SK-MEL-5 (cell line): ENCODE measurements at places on chromosomes 1 and 21.
A peak's percentile ranks its signal among the peaks of the same experiment; 100 is the strongest.

DNA sequence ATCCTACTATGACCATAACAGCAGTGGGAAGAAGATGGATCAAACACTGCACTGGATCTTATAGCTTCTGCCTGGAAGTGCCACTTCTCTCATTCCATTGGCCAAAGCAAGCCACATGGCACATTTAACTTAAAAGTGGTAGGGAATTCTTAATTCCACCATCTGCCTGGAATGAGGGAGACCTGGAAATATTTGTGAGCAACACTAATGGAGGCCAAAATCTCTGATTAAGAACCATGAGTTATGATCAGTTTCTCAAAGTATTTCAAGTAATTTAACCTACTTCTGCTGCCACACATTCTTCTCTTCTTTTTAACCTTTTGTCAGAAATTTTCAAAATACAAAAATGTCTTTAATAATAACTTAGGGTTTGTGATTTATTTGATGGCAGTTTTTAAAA is 154.0 kb upstream of the C1orf87 start:
- no peak for DNase-seq

- DNase-seq, result no peak
Observed at GRCh38 chr1:90826834-90827233, 109.7 kb upstream of the BARHL2 start.

GRCh38 chr1:93499533-93499932 is 51.6 kb downstream of the FNBP1L start:
- DNase-seq, result no peak

GRCh38 chr1:83918688-83919285 is 80.1 kb downstream of the TTLL7 start:
- DNase-seq, result no peak

DNA sequence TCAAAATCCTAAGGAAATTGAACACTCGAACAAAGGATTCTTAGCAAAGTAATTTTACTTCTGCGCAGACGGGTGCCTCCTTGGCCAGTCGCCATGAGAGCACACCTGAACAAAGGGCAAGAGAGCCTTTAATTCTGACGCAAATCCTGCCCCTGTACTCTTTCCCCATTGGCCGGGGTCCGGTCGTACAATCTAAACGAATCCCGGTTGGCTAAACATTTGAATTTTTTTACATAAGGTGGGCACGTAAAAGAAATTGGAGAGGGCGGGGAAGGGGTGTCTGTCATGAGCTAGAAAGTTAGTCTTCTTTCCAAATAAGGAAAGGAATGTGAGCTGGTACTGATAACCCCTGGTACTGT is 8.2 kb upstream of the IL22RA1 start:
- DNase-seq, result no peak

GRCh38 chr1:62476525-62477219 is 39.8 kb downstream of the USP1 start:
- DNase-seq, result no peak

GRCh38 chr1:151661751-151662150 is 49.9 kb downstream of the SNX27 start:
- no peak for DNase-seq

- no peak for DNase-seq
Observed at GRCh38 chr1:83735526-83735925, 263.4 kb downstream of the TTLL7 start.

DNA sequence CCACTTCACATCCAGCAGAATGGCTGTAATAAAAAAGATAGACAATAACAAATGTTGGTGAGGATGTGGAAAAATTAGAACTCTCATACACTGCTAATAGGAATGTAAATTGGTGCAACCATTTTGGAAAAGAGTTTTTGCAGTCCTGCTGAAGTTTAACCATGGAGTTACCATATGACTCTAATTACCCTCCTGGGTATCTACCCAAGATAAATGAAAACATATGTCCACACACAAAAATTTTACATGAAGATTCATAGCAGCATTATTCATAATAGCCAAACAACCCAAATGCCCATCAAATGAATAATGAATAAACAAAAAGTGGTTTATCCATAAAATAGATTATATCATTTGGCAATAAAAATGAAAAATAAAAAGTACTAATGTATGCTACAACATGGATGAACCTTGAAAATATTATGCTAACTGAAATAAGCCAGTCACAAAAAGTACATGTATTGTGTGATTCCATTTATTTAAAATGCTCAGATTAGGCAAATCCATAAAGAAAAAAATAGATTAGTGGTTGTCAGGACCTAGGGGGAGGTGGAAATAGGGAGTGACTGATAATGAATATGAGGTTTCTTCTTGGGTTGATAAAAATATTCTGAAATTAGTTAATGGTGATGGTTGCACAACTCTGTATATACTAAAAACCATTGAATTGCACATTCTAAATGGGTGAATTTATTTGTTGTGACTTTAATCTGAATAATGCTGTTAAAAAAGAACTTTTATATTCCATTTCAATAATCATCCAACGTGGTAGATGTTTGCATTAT is 26.4 kb downstream of the C4BPA start:
- DNase-seq, result no peak

DNA sequence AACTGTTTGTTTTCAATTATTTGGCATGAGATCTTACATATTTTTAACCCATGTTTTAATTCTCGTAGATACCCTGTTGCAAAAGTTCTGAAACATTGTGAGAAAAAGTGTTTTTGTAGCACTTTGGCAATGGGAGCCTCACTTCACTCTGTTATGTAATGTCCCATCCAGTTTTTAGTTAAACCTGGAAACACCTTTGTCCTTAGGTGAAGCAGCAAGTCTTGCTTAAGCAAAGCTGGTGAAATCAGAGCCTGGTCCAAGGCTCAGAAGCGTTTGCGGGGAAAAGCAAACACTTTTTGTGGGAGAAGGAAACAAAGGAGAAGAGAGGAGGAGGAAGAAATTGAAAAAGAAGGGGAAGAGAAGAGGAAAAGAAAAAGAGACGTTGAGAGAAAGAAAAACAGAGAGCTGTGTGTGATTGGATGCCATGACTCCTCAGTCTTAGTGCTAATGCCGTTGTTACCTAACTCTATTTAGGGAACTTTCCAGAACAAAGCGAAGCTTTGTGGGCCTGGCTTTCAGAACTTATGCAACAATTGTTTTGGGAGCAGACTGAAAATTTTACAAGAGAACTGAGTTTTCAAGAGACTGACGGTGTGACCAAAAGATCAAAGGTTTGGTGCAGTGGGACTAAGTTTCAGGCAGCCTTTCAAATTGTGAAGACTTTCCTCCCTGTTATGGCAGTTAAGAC is 93.1 kb downstream of the NTMT2 start:
- no peak for DNase-seq

DNA sequence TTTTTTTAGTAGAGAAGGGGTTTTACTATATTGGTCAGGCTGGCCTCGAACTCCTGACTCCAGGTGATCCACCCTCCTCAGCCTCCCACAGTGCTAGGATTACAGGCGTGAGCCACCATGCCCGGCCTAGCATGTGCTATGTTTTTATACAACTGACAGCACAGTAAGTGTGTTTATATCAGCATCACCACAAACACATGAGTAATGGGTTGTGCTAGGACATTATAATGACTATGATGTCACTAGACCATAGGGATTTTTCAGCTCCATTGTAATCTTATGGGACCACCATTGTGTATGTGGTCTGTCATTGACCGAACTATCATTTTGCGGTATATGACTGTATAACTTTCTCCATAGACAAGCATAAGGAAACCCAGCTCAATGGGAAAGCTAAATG is 6.3 kb downstream of the LEFTY2 start:
- no peak for DNase-seq

- DNase-seq, result no peak
Observed at GRCh38 chr1:202034683-202035462, 24.5 kb downstream of the ELF3 start.

- DNase-seq, result no peak
Observed at GRCh38 chr1:210516697-210517459, 188.2 kb downstream of the HHAT start.

DNA sequence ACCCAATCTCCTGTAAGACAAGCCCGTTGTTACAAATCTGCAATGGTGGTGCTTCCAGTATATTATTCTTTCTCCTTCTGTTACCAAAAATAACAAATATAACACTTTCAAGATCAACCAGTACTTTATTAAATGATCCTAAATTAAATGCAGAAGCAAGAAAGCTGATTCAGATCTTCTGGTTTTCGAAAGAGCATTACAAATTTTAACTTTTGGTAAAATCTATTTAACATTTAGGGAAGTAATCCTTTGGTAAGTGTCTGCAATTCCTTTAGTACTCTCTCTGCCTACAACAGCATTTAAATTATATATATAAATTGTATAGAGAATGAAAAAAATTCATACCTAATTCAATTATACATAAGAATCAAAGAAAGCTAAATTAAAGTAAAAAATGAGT is 198.6 kb upstream of the HMCN1 start:
- no peak for DNase-seq

GRCh38 chr1:147750618-147751217 is 9.7 kb downstream of the GJA5 start:
- DNase-seq, result no peak

DNA sequence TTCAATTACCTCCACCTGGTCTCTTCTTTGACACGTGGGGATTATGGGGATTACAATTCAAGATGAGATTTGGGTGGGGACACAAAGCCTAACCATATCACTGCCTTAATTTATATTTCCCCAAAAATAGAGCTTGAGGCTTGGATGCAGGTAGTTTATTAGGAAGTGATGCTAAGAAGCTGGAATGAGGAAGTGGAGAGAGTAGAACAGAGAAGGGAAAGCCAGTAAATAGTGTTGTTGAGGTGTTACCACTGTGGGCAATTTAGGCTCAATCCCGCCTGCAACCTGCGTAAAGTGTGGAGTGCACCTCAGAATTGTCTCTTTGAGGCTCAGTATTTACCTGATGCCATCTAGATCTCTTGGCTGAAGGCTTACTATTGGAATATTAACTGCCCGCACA is 4.9 kb upstream of the DOCK7 start:
- no peak for DNase-seq

DNA sequence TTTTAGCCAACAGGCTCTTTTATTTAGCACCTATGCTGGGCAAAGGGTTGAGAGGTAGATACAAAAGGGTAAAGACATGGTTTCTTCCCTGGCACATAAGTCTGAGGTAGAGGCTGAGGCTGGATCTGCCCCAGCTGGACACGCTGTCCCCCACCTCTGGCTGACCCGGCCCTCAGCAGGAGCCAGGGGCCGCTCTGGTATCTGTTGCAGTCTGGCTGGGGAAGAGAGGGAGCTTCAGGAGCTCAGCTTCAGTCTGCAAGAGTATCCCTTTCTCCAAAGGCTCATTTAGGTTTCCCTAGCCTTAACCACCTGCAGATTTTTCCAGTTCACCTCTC is 14.2 kb downstream of the BLACAT1 start:
- DNase-seq, result no peak

GRCh38 chr1:160774886-160775719 is 20.9 kb upstream of the LY9 start:
- no peak for DNase-seq

DNA sequence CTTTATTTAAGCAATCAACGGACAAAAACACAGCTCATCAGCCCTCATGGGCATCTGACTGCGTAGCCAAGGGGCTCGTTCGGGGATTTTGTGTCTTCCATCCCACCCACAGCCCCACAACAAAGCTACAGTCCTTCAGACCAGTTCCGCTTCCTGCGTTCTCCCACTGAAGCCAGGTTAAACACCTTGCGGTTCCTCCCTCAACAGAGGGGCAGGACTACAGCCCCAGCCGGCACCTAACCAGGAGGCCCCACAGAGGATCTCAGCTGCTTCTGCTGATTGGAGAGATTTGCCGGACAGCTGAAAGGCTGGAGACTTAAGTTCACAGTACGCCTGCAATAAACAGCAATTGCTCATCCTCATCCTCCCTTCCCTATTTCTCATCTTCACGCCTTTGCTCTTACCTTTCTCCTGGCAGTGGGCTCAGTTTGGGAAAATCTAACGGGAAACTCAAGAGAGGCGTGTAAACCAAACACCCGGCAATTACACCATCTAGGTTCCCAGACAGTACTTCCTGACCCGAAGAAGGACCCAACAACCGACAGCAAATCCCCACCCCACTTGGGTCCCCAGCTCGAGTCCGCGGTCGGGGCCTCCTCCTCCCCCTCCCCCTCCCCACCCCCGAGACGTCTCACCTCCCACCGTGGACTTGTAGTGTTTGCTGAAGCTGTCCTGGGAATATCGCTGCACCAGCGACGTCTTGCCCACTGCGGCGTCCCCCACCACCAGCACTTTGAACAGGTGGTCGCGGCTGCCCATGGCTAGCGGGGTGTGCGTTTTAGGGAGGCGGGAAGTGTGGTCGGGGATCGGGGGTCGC is 876 bp downstream of the RAB29 start:
- peak; percentile 7 for DNase-seq

DNA sequence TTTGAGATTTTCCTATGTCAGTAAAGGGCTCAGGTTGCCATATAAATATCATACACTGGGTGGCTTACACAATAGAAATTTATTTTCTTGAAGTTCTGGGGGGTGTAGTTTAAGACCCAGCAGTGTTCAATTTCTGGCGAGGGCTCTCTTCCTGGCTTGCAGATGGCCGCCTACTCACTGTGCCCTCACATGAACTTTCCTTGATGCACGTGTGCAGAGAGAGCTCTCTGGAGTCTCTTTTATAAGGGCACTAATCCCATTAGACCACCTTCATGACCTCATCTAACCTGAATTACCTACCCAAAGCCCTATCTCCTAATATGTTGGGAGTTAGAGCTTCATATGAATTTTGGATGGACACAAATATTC is 21.1 kb downstream of the TMEM51 start:
- DNase-seq, result no peak

- peak; percentile 26 for DNase-seq
Observed at GRCh38 chr21:15557925-15558324, 171.9 kb upstream of the USP25 start.

DNA sequence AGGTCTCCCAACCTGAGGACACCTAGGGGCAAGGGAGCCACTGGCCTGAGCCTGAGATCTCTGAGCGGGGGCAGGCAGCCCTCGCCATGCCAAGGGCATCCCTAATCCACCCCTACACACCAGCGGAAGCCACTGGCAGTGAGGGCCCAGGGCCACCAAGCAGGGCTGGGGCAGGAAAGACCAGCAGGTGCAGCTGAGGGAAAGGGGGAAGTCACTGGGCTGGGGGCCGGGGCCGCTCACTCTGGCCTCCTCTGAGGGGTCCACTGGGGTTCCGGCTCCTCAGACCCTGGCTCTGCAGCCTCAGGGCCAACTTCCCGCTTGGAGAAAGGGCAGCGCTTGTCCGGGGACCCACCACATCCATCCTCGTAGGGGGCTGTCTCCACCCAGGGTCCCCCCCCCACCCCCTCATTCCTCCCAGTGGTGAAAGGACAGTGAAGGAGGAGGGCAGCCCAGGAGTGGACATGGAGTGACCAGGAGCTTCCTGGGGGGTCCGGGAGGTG is 42.5 kb upstream of the ACTRT2 start:
- no peak for DNase-seq

DNA sequence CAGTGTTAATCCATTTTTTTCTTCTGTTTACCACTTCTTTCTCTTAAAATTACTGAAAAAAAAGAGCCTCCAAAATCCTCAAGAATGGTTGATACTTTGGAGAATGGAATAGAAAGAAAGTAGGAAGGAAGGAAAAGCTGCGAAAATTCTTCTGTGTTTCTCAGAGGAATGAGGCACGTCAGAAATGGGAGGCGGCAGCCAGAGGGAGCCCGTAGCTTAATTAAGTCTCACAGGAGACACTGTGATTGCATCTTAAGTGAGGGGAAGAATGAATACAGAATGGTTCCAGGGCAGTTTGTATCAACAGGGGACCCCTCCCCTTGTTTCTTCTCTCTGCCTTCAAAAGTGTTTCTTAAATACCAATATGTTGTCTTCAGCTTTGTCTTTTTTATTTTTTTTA is 1099.5 kb downstream of the PLA2G4A start:
- DNase-seq, result peak; percentile 63
